ENCODE measurements at places on chromosomes 6 and 20. TPM values are rescaled to one million over a fixed set of nuclear protein-coding genes. Genes with fewer than 3 reads are reported as not detected.

The CENPW gene
- total RNA-seq = 4.5 TPM

The RNF39 gene
- total RNA-seq = not detected

DNA sequence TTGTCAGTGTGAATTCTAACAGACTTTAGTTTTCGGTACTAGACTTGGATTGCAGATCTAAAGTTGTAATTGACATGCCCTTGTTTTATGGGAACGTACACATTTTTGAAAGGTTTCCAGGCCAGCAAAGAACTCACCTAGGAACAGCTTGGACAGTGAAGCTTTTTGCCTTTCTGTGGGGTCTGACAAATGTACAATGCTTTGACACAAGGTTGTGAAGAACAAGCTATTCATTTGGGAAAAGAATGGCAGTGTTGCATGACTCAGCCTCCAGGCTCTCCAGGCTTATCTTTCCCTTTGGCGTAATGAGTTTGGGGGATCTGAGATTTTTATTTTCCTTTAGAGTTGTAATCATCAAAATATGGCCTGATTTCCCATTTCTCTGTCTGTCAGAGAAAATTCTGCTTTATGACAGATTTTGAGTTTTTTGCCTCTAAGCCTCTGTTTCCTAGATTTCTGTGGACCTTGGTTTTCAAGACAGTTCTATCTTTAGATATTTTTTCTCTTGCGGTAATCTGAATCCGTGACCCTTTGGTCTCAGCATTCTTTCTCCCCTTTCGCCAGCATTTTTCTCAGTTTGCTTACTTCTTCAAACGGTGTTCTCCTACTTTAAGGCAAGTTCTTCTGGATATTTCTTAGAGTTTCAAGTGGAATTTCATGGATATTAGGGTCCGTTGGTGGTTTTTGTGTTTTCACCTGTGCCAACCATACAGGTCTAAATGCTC is 221.0 kb downstream of the ADGB start:
- no peak overlapping the region for H3K27ac ChIP-seq
- no peaks in the 10 kb centered on the region for H3K36me3 ChIP-seq
- no peaks in the 10 kb centered on the region for H3K4me1 ChIP-seq
- no peak for DNase-seq
- no peaks in the 10 kb centered on the region for H3K27me3 ChIP-seq

DNA sequence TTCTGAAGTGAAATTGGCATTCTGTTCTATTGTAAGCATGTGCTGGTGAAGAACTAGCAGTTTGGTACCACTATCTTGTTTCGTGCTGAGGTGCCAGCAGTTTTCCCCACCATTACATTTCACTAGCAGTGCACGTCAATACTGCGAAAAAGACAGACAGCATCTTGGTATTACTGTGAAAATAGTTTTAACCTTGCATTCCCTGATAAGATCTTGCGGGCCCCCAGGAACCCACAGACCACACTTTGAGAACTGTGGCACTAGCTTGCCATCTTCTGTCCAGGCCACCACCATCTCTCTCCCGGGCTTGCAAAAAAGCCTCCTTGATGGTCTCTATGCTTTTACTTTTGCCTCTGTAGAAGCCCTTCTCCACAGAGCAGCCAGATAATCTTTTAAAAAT is 185.7 kb downstream of the BACH2 start:
- peaks cover 9% of the 10 kb centered on the region for H3K4me1 ChIP-seq
- H3K36me3 ChIP-seq = no peaks in the 10 kb centered on the region
- no peaks in the 10 kb centered on the region for H3K27me3 ChIP-seq
- H3K4me3 ChIP-seq = no peak overlapping the region

DNA sequence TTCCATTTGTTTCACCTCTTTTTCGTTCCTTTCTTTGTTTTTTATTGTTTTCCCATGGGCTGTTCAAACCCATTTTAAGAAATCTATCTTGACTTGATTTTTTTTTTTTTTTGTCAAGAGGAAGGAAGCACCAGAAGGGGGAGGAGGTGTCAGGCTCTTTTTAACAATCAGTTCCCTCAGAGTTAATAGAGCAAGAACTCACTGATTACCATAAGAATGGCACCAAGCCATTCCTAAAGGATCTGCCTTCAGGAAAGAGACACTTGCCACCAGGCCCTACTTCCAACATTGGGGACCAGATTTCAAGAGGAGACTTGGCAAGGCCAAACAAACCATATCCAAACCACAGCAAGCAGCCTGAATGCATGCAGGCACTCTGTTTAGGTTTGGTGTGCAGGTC is 168.0 kb downstream of the OTOR start:
- H3K27me3 ChIP-seq = no peaks in the 10 kb centered on the region
- no peaks in the 10 kb centered on the region for H3K4me1 ChIP-seq
- H3K27ac ChIP-seq = no peak overlapping the region

DNA sequence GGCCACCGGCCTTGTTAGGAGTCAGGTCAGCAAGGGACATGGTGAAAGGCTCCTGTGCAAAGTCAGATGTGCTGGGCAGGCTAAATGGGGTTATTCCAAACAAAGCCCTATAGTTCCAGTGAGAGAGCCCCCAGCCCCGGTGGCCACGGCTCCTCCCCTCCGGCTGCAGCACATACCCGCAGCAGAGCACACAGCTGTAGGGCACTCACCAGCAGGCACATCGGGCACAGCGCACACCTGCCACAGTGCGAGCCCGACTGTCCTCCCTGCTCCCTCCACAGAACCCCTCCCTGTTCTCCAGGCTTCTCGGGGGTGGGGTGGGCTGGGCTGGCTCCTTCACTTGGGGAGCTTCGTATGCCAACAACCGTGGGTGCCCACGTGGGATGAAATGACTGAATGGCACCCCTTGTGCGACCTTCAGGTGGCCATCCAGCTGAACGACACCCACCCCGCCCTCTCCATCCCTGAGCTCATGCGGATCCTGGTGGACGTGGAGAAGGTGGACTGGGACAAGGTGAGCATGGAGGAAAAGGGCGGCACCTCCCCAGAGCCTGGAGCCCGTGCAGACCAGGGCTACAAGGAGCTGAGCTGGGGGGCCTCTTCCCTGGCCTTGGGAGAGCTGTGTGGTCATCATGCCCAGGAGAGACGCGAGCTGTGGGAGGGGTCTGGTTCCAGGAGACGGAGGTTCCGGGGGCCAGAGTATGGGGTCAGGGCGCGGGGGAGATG is 30.9 kb downstream of the PYGB start:
- no peak overlapping the region for H3K4me3 ChIP-seq
- no peaks in the 10 kb centered on the region for H3K4me1 ChIP-seq
- H3K27ac ChIP-seq = no peak overlapping the region
- DNase-seq = no peak

GRCh38 chr6:64672131-64672530 is 1034.9 kb downstream of the EYS start:
- no peaks in the 10 kb centered on the region for H3K4me1 ChIP-seq
- DNase-seq = no peak
- no peaks in the 10 kb centered on the region for H3K36me3 ChIP-seq
- no peak overlapping the region for H3K27ac ChIP-seq
- no peaks in the 10 kb centered on the region for H3K27me3 ChIP-seq

GRCh38 chr6:34393191-34393965 is 909 bp upstream of the NUDT3 start:
- peak overlapping the region; percentile 92 for H3K4me3 ChIP-seq
- H3K27me3 ChIP-seq = no peaks in the 10 kb centered on the region
- H3K36me3 ChIP-seq = no peaks in the 10 kb centered on the region
- H3K27ac ChIP-seq = peak overlapping the region; percentile 87

Measured in CD4-positive, CD25-positive, alpha-beta regulatory T cell (primary cell).